Upper lobe of left lung (tissue), 6 donors: ENCODE measurements at places on chromosomes 2 and 18. TPM values are rescaled to one million over a fixed set of nuclear protein-coding genes. Genes with fewer than 3 reads are reported as not detected.

- no peak for DNase-seq
Measured at GRCh38 chr2:168712053-168712452, 90.4 kb upstream of the NOSTRIN start.

DNA sequence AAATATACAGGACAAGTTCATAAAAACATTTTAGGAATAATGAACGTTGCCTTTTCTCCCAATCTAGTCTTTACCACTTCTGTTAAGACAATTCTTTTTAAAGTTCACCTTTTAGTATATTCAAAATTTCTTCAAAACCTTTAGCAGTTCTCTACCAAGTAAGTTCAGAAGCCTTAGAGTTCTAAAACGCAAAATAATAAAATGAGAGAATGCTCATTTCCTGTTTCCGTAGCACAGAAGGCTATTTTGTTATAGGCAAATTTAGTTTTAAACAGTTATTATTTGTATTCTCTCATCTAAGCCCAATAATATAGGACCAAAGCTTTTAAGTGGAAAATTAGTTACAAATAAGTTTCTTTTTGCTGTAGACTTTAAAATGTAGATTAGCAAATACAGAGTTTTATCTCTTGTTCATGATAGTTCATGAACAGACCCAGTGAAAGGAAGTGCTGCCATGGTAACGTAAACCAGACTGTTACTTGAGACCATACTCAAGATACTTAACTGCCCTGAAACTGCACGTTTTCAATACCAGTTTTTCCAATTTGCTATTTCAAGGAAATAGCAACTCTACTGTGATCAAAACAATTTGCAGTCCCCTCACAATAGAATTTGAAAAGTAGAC is 173.1 kb upstream of the STON1 start:
- no peak for DNase-seq

DNA sequence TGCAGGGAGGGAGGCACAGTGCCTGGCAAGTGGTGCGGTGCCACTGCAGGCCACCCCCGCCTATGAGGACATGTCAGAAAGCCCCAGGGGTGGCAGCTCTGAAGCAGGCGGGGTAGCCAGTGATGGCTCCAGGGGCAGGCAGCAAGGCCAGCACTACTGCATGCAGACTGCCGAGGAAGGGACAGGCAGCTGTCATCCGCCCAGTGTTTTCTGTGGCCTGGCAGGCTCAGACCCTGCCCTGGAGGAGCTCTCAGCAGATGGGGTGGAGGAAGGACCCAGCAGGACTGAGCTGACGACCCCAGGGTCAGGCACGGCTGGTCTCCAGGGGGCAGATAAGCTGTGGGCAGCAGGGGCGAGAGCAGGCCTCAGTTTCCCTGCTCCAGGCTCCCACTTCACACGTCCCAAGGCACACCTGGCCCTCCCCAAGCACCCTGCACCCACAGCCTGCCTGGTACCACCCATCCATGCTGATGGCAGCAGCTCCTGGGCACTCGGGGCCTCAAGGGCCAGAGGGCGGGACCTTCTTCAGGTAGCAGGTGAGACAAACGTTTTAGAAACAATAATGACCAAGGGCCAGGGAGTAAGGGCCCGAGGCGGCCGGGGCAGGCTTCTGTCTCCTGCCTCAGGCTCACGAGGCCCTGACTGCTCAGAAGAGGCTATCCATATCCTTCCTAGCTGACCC is 48.5 kb downstream of the HS6ST1 start:
- DNase-seq: no peak

- DNase-seq: peak; percentile 49
Measured at GRCh38 chr18:7221424-7222155, 9.3 kb upstream of the LRRC30 start.

DNA sequence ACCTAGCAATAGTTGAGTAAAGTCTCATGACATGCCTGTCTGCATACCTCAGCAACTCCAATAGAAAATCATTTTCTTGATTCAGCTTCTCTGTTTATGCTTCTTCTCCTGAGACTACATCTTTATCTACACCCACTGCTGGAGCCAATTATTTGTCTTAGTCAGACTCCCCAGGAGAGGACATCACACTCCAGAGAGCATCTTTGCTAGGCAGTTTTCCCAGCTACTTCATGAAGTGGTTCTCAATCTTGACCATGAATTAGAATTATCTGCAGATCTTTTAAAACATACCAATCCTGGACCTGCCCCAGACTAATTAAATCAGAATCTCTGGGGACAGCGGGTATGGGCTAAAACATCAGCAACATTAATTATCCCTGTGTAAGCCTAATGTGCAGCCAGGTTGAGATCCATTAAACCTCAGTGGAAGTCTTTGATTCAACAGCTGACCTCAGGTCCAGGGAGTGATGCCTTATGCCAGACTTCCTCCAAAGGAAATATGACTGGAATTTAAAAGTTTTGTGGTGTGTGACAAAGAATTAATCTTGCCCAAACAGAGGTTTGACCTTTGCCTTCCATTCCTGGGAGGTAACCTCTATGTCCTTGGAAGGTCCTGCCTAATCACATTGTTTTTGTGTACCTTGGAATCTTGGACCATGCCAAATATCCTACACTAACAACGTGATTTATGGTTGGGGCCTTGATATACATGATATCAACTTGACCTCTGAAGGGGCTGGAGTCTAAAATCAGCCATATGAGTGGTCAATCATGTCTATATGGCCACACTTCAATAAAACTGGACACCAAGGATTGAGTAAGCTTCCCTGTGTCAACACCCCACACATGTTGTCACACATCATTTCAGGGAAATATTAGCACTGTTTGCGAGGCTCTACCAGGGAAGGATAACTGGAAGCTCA is 99.3 kb upstream of the DNAJC10 start:
- DNase-seq: no peak

DNA sequence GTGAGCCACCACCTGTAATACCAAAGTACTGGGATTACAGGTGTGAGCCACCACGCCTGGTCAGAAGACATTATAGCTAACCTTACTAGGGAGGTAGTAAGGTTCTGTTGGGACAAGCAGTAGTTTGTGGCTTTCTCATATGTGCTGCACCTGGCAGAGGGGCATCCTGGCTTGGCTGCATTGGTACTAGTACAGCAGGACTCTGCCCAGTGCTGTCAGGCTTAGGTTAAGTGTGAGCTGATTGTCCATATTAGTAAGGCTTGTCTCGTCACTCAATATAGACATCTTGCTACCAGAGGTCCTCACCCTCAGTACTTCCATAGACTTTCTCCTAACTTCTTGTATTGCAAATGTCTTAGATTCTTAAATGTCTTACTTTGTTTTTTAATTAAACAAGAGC is 96.1 kb downstream of the ASAP2 start:
- DNase-seq: no peak

DNA sequence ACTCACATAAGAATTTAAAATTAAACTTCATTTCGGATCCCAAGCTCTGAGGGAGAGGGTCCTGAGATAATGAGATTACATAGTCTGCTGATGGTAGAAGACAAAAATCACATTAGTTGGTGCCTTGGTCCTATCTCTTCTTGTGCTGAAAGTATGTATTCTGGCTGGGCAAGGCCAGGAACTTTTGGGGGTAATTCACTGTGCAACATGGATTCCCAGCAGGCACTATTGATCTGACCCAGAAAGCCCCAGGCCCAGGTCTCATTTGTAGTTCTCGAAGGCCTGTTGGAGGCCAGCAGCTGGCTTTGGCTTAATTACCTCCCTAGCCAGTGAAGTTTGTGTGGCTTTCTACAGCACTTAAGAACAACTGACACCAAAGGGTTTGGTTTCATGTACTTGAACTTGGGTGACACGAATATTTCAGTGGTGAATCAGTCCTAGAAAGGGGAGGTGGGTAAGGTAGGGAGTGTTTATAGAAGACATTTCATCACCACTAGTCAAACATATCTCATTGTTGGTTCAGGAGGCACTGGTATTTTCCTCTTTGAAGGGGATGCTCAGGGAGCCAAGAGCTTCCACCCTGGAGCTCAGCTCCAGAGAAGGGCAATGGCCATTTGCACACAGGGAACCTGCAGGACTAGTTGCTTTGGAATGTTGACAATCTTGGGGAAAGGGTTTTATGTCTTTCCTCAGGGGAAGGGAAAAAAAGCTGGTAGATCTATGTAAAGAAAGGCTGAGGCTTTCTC is 217.8 kb downstream of the OSR1 start:
- DNase-seq: no peak

GRCh38 chr2:14745288-14746076 is 113.0 kb downstream of the LRATD1 start:
- no peak for DNase-seq

GRCh38 chr2:80238692-80239469 is 65.7 kb downstream of the LRRTM1 start:
- peak; percentile 24 for DNase-seq

DNA sequence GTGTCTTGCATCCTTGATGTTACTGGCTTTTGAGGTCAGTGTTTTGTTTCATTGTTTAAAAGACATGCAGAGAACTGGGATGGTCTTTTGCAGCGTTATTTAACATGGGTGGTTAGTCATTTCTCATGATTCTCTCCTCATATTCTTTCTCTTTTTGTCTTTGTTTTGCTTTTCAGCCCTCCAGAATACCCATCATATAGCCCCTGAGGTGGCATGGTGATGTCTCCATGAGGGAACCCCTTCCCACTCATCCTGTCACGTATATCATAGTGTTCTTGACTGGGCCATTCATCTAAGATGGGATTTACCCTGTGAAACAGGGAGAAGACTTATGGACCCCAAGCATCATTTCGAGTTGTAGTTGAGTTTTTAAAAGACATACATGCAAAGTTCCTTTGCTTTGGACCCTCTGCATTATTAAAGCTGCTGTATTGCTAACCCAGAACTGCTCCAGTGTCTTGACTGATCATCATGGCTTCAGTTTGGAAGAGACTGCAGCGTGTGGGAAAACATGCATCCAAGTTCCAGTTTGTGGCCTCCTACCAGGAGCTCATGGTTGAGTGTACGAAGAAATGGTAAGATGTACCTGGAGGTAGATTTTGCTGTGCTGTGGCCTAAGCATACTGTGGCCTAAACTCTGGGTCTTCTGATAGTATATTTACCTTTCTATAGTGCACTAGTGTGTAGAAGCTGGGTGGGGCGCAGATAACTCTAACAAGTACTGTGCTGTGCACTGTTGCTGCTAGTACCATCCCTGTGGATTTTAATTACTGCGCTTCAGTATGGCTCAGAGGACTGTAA is 1.4 kb downstream of the EHBP1 start:
- DNase-seq: no peak

DNA sequence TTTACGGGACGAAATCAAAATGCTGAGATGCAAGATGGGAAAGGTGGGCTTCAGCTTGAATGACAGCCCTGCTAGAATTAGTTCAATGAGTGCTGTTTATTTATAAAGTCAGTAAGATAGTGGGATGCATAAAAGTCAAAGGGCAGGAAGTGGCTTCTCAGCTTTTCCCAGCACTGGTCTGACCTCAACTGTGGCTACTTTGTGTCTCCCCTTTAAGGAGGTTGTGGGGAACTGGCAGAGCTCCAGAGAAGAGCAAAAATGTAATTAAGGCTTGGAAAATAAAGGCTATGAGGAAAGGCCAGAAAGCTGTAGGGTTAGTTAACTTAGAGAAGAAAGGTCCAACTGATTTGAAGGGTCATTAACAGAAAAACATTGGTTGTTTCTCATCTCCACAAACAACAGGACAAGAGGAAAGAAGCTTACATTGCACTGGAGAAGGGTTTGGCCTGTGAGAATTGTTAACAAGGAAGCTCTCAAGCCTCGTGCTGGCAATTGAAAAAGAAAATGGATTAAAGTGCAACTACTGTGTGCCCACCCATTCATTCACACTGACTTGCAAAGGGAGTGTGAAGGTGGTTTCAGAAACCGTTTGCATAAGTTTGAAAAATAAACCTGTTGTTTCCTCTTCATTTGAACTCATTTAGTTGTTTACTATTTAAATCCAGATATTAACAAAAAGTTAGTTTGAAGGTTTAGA is 68.8 kb upstream of the CD28 start:
- DNase-seq: no peak

DNA sequence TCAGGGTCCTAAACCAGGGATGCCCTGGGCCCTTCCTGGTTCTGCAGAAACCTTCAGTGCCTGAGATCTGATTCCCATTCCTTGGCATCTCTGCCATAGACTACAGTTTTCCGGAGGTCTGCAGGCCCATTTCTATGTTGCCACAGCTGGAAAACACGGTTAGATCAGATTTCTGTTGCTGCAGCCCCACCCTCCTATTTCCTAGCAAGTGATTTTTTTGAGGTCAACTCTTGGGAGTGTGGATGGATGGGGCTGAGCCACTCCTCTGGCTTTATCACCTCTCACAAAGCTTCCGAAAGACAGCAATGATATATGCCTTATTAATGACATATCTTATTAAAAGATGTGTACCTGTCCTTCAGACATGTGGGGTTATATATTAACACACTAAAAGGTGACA is 56.3 kb downstream of the ZAP70 start:
- DNase-seq: no peak

DNA sequence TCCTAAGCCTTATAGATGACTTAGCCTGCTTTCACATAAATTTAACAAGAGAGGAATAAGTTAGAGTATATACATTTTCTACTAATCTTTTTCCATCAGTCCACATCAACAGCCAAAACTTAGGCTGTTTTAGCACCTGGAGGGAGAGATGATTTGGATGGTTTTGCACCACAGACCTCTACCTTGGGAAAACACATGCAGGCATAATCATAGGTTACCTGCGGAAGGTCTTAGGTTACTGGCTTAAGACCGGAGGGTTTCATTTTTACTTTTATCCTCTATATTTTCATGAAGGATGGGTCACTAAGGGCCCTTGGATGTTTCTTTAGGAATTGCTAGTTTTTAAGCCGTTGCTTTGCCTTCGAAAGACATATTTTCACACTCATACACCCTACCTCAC is 66.0 kb downstream of the MYO1B start:
- DNase-seq: no peak

- no peak for DNase-seq
Measured at GRCh38 chr18:36849288-36850006, 20.5 kb downstream of the KIAA1328 start.

- DNase-seq: no peak
Measured at GRCh38 chr2:39625193-39625926, 40.4 kb upstream of the TMEM178A start.

DNA sequence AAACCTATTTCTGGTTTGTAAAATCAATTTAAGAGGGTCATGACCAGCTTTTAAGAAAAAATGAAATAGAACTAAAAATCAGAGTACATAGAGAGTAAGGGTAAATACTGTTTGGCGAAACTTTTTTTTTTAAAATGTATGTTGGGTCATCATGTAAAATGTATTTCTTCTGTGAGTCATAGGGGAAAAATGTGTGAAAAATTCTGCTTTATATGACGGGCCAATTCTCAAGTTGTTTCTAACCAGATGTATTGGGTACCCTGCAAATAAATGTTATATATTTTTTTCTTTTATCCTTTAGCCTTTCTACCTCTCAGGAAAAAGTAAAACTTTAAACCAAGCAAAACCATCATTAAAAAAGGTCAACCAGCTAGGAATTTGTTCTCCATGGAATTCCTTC is 13.9 kb downstream of the AFTPH start:
- DNase-seq: no peak

GRCh38 chr18:65527879-65528633 is 222.8 kb upstream of the CDH7 start:
- no peak for DNase-seq

GRCh38 chr2:62150597-62151305 is 45.2 kb upstream of the B3GNT2 start:
- DNase-seq: no peak

The TPO gene
- total RNA-seq: not detected

The DAW1 gene
- 1.1 TPM for total RNA-seq

The GPR75 gene
- 14.7 TPM for total RNA-seq

The YPEL5 gene
- total RNA-seq: 105 TPM

The SERPINB4 gene
- total RNA-seq: not detected

The PDK1 gene
- 5.6 TPM for total RNA-seq

The MSTN gene
- total RNA-seq: not detected

The XRCC5 gene
- total RNA-seq: 116 TPM

The MAPRE3 gene
- 61.8 TPM for total RNA-seq

The SCG2 gene
- not detected for total RNA-seq

The NLRC4 gene
- 7.2 TPM for total RNA-seq

The TEKT4 gene
- 1.5 TPM for total RNA-seq

The TSPYL6 gene
- total RNA-seq: not detected
